ENCODE measurements at places on chromosomes 16 and 17.

- no peak for DNase-seq
Measured at GRCh38 chr17:57296231-57296630, 39.9 kb downstream of the MSI2 start.

GRCh38 chr16:29804455-29805231 is 1.7 kb upstream of the MAZ start:
- DNase-seq: no peak

DNA sequence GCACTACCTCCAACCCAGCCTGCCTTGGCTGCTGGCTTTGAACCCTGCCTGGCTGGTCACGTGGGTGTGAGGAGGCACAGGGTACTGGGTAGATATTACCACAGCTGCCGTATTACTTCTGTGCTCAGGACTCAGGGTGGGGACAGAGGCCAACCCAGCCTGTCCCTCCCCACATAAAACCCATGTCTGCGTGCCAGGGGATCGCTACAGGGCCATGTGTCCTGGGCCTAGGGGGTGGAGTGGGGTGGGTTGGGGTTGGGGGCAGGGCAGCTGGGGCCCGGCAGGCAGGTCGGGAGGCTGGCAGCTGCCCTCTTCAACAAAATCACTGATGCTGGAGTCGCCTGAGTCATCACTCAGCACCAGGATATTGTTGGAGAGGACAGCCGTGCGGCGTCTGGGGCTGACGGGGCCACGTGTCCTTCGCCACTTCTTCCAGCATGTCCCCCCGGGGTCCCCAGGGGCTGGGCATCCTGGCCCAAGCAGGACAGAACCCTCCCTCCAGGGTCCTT is 39.7 kb upstream of the PVALEF start:
- DNase-seq: no peak

DNA sequence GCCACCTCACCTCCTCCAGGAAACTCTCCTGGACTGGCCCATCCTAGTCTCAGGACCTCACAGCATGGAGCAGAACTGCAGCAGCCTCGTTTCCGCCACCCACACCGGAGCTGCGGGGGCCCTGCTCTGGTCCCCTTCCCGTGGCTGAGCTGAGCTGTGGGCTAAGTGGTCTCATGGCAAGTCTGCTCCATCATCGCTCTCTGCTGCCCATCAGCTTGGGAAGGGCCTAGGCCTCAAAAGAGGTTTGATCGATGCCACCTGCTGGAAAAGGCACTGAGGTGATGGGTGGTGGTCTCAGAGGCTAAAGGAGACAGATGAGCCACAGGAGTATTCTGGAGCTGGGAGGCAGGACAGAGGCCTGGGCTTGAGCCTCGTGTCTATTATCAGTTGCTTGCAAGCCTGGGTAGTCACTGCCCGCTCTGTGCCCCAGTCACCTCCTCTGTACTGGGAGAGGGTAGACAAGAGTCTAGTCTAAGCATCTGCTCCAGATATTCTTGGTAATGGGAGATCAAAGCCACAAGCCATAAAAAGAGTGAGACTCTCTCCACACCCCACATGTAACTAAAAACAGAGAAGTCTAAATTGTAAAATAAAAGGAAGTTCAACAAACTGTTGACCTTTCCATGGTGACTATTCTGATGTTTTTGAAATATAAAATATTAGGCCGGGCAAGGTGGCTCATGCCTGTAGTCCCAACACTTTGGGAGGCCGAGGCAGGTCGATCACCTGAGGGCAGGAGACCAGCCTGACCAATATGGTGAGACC is 1.6 kb downstream of the ITGAE start:
- DNase-seq: no peak

- DNase-seq: no peak
Measured at GRCh38 chr17:44820631-44821212, 9.4 kb downstream of the GJC1 start.

GRCh38 chr17:29870836-29871465 is 59.1 kb downstream of the SSH2 start:
- DNase-seq: no peak

DNA sequence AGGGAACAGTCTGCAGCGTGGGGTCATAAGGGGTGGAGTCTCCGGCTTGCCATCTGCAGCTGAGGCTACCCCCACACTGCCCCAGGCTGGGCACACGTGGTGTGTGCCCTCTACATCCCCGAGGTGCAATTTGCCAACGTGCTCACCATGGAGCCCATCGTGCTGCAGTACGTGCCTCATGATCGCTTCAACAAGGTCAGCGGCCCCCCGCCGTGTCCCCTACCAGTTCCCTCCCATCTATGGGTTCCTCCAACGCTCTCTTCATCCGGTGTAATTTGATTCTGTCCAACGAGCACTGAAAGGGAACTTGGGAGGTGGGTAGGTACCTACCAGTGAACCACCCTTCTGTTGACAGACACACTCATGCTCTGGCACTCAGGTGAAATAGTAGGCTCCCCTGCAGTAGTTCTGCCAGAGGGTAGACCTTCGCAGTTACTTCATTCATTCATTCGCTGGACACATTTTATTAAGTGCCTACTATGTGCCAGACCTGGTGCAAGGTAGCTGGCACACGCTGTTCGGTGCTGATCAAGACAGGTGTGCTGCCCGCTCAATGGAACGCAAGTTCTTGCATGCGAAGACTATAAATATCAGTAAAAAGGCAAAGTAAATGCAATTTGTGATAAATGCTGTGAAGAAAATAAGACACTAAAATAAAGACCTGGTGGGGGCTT is 2.7 kb downstream of the MLLT6 start:
- no peak for DNase-seq

- DNase-seq: no peak
Measured at GRCh38 chr16:50944033-50944432, 202.1 kb downstream of the CYLD start.

GRCh38 chr16:88061346-88062110 is 110.3 kb downstream of the BANP start:
- DNase-seq: no peak

DNA sequence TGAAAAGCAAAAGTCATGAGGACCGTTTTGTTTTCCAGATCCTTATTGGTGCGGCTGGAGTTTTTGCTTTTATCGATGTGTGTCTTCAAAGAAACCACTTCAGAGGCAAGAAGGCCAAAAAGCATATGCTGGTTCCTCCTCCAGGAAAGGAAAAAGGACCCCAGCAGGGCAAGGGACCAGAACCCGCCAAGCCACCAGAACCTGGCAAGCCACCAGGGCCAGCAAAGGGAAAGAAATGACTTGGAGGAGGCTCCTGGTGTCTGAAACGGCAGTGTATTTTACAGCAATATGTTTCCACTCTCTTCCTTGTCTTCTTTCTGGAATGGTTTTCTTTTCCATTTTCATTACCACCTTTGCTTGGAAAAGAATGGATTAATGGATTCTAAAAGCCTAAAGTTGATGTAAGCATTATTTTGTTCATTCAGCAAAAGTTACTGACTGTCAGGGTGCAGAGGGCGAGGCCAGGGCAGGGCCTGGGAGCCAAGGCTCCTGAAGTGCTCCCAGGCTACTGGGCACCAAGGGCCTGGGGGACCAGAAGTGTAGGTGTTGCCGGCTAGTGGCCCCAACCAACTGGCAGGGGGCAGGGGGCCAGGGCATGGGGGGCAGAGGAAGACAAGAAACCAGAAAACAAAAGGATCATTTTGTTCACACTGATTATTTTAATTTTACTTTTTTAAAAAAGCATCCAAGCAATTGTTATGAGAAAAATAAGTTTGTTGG is 8.8 kb downstream of the CMTM2 start:
- DNase-seq: no peak

- DNase-seq: no peak
Measured at GRCh38 chr17:79630126-79630525, 19.3 kb upstream of the RBFOX3 start.

DNA sequence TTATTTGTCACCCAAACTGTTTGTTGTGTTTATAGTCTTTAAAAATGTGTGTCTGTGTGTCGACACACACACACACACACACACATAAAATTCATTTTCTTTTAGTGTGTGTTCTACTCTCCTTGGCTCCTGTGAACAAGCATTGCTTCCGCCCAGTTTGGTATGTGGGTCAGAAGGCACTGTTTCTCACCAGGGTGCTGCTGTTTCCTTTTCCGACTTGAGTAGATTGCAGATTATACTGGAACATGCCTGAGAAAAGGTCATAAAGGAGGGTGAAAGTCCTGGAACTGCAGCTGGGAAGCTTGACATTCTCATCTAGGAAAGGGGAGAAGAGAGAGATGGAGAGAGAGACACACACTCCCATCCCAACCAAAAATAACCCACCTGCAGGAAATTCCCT is 330.3 kb downstream of the BCAS3 start:
- no peak for DNase-seq

- DNase-seq: no peak
Measured at GRCh38 chr16:937723-938122, 33.1 kb downstream of the LMF1 start.

GRCh38 chr16:67760956-67761230 is 41.8 kb upstream of the GFOD2 start:
- no peak for DNase-seq

- no peak for DNase-seq
Measured at GRCh38 chr16:48386559-48387312, 1.5 kb upstream of the SIAH1 start.

- DNase-seq: no peak
Measured at GRCh38 chr16:28188085-28188916, 23.5 kb downstream of the XPO6 start.

DNA sequence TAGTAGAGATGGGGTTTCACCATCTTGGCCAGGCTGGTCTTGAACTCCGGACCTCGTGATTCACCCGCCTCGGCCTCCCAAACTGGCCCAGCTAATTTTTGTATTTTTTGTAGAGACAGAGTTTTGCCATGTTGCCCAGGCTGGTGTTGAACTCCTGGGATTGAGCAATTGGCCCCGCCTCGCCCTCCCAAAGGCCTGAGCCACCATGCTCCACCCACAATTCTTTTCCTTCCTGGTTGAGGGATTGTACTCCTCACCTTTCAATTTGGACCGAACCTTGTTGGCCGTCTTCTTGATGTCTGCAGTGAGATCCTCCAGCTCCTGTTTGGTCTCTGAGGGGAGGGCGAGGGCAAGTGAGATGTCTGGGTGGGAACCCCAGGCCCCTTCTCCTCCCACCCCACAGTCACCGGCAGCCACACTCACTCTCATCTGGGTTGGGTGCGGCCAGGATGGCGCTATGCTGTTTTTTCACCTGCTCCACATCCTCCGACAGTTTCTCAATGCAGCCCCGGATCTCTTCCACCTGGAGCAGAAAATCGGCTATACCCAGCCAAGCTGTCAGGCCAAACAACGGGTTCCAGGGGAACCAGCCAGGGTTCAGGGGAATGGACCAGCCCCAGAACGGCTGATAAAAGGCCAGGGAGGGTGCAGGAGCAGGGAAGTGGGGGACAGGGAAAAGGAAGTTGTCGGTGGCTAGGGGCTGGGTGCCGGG is 9.6 kb downstream of the STX1B start:
- DNase-seq: no peak

DNA sequence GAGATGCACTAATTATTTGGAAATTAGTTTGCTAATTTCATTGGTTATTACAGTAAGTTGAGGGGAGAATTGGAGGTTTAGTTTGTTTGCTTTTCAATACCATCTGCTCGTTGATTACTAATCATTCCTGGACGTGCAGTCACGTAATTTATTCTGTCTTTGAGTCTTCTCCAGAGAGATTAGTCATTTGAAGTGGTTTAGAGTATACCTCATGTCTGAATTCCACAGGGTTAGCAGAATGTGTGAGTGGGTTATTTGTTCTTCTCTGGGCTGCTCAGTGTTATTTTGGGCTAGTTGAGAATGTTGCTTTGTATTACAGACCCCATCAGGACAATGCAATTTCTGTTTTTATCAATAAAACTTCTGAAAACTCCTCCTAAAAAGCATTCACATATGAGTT is 265.0 kb downstream of the RBFOX1 start:
- DNase-seq: no peak

- DNase-seq: no peak
Measured at GRCh38 chr17:68318103-68318991, 27.1 kb downstream of the ARSG start.

GRCh38 chr16:67672739-67673662 is 6.4 kb downstream of the C16orf86 start:
- peak; percentile 66 for DNase-seq

DNA sequence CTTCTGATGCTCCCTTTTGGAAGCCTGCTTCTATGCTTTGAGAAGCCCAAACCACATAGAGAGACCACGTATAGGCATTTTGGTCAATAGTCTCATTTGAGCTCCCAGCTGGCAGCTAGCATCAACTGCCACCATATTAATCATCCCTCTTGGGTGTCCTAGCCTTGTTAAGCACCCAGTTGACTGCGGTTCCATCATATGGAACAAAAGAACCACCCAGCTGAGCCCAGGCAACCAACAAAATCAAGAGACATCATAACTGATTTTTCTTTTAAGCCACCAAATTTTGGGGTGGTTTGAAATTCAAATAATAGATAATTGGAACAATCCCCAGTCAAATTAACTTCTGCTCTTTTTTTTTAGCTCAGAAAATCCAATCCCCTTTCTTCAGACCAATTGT is 53.9 kb downstream of the HS3ST3B1 start:
- no peak for DNase-seq

DNA sequence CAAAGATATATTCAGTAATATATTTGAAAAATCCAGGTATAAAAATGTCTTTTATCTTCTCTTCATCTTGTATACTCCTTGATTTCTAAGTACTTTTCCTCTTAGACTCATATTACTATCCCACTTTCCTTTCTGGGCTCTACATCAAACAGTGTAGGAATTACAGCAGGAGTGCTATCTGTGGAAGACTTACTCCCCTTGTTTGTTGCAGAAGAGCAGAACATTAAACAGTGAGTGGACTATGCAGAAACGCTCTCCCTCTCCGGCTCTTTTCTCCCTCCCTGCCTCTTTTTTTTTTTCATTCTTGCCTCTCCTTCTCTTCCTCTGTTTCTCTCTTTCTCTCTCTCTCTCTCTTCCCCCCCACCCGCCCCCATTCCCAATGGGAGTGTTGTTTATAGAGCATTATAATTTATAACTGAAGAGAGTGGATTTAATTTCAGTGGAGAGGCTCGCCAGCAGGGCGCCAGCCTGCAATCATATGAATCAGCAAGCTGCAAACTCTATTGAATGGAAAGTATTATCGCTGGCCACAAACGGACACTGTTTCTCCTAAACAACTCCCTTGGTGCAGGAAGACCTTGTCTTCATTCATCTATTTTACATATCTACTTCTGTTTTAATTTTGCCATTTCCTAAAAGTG is 242.3 kb upstream of the TBX2 start:
- DNase-seq: no peak

DNA sequence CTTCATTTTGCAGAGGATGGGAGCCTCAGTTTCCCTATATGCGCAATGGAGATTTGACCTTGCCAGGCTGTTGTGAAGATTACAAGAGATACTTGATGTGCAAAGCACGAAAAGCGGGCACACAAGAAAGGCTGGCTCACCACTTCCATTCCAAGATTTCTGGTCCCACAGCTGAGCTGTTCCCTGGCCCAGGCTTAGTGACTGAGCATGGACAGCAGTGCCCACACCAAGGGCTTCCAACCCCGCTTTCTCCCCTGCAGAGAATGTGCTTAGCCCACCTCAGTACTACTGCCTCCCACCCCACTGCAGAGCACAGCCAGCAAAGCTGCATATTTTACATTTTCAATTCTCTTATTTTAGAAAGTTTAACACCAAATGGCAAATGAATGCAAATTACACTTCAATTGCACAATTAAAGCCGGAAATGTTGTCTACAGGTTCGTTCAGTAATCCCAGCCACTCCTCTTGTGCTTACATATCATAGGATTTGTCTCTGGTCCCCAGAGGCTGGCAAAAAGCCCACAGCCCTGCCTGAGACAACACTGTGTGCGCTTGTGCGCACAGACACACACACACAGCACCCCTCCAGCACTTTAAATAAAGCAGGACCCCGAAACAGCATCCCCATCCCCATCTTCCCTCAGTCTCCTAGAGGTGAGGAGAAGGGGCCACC is 51.8 kb downstream of the VAC14 start:
- DNase-seq: no peak

- DNase-seq: no peak
Measured at GRCh38 chr17:71777048-71777640, 343.7 kb upstream of the SOX9 start.

All from CD4-positive, alpha-beta T cell treated with Interleukin-17A for 4 hours (primary cell).